ENCODE measurements at places on chromosomes 16 and 17. TPM values are rescaled to one million over a fixed set of nuclear protein-coding genes. Genes with fewer than 3 reads are reported as not detected.

The ITGAL gene
- total RNA-seq: 1.7 TPM

The HP gene
- total RNA-seq: 1.0 TPM

The SYCE1L gene
- total RNA-seq: 1.1 TPM

The KRT31 gene
- total RNA-seq: not detected

The GSG1L gene
- 0.21 TPM for total RNA-seq

The CEP295NL gene
- total RNA-seq: 0.42 TPM

The TMIGD1 gene
- total RNA-seq: not detected

The ESRP2 gene
- total RNA-seq: 44.6 TPM

The RNF227 gene
- 0.94 TPM for total RNA-seq

The GAS2L2 gene
- total RNA-seq: not detected

The SLC35G6 gene
- total RNA-seq: not detected

The KRTAP3-1 gene
- total RNA-seq: not detected

The ADGRG1 gene
- total RNA-seq: 37.3 TPM

The CCL7 gene
- total RNA-seq: not detected

The TUBG1 gene
- 47.7 TPM for total RNA-seq

The VWA3A gene
- total RNA-seq: not detected

The ASPA gene
- 0.22 TPM for total RNA-seq

The KRT222 gene
- 1.3 TPM for total RNA-seq

The MILR1 gene
- 1.2 TPM for total RNA-seq

The UBTF gene
- 57.4 TPM for total RNA-seq

The PDILT gene
- not detected for total RNA-seq

The CTRB2 gene
- total RNA-seq: not detected

The HBA1 gene
- 12.9 TPM for total RNA-seq

The FOXL1 gene
- total RNA-seq: 0.13 TPM

The SSTR5 gene
- not detected for total RNA-seq
